ENCODE measurements at places on chromosomes 1 and 21. TPM values are rescaled to one million over a fixed set of nuclear protein-coding genes. Genes with fewer than 3 reads are reported as not detected.

The FGR gene
- 4.8 TPM for polyA plus RNA-seq

- no peak for DNase-seq
Observed at GRCh38 chr1:204409123-204409522, 2.5 kb downstream of the PPP1R15B start.

The ERG gene
- polyA plus RNA-seq, result 48.4 TPM

DNA sequence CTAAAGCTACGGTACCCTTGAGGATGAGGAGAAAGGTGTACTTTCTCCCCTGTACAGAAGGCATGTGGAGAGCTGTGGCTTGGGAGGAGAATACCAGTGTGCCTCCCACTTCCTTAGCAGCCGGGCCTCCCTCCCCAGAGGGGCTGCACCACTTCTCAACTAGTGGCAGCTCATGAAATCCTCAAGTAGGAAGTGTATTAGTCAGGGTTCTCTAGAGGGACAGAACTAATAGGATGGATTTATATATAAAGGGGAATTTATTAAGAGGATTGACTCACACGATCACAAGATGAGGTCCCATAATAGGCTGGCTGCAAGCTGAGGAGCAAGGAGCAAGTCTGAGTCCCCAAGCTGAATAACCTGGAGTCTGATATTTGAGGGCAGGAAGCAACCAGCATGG lies 53.1 kb upstream of the PPP2R5A start:
- no peak for DNase-seq

DNA sequence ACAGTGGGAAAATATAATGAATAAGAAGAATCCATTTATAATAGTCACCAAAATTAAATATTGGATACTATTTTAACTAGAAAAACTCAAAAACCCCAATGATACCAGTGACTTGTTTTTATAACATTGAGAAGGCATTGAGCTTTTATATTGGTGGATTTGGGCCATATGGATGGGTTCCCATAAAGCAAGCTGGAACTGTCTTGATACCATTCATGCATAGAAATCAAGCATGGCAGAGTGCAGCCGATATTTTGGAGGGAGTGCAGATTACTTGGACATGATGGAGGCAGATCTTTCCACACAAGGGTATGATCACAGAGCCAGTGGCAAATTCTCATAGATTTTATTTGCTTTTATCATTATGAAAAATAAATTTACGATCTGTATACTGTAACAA lies 3.8 kb upstream of the RWDD3 start:
- no peak for DNase-seq

The MMP23B gene
- 66.6 TPM for polyA plus RNA-seq

- DNase-seq, result no peak
Observed at GRCh38 chr1:228215663-228216116, 7.8 kb downstream of the OBSCN start.

The SPATA6 gene
- polyA plus RNA-seq, result 22.6 TPM

DNA sequence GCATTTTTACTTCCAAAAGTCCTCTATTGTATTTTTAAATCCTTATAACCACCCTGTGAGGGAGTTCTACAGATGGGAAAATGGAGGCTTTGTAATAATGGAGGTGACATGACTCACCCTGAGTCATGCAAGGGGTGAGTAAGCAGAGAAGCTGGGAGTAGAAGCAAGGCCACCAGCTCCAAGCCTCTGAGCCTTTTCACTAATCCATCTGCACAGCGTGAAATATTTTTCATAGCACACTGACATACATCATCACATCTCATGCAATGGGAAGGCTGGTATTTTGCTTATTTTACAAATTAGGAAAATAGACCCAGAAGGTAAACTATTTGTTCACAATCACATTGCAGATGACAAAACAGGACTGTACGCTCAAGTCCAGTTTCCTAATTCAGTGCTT lies 96.9 kb downstream of the KCNH1 start:
- DNase-seq, result no peak

The TTC34 gene
- polyA plus RNA-seq, result 0.74 TPM

The TCEANC2 gene
- polyA plus RNA-seq, result 11.9 TPM

DNA sequence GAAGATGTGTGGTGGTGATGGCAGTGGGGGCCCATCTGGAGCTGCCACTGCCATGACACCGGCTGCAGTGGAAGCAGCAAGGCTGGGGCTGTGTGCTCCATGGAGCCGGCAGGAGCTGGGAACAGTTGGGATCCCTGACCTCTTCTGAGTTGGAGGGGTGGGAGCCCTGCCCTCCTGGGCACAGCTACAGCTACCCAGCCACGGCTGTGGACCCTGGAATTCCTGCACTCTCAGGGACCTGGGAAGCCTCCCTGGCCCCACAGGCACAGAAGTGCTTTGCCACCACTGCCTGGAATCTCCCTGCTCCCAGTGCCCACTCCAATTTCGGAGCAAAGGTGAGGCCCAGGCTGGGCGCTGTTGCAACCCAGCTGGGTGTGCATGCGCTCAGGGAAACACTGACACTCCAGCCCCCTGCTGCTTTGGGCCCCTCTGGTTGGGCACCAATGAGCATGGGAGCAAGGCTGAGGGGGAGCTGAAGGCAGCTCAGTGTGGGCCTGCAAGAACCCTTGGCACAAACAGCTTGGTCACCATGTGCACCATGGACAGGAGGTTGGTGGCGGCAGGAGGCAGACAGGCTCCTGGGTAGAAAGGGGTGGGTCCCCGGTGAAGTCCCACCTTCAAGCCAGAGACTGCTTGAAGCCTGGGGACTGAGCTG lies 817.6 kb downstream of the KCNT2 start:
- DNase-seq, result no peak

The C1QB gene
- 24.1 TPM for polyA plus RNA-seq

GRCh38 chr1:38026592-38027200 lies 14.2 kb downstream of the UTP11 start:
- DNase-seq, result no peak

GRCh38 chr1:152442765-152443164 lies 28.7 kb upstream of the CRNN start:
- DNase-seq, result no peak

GRCh38 chr1:161779393-161779792 lies 13.3 kb downstream of the ATF6 start:
- DNase-seq, result no peak

The CCDC17 gene
- 2.7 TPM for polyA plus RNA-seq

The KRTAP13-2 gene
- polyA plus RNA-seq, result not detected

The MMEL1 gene
- 3.9 TPM for polyA plus RNA-seq

The AGL gene
- 20.2 TPM for polyA plus RNA-seq

GRCh38 chr1:215475796-215476481 lies 91.2 kb upstream of the KCTD3 start:
- no peak for DNase-seq

The SLC44A5 gene
- 3.1 TPM for polyA plus RNA-seq

The FAM163A gene
- polyA plus RNA-seq, result 0.06 TPM

The ESRRG gene
- polyA plus RNA-seq, result 2.0 TPM

DNA sequence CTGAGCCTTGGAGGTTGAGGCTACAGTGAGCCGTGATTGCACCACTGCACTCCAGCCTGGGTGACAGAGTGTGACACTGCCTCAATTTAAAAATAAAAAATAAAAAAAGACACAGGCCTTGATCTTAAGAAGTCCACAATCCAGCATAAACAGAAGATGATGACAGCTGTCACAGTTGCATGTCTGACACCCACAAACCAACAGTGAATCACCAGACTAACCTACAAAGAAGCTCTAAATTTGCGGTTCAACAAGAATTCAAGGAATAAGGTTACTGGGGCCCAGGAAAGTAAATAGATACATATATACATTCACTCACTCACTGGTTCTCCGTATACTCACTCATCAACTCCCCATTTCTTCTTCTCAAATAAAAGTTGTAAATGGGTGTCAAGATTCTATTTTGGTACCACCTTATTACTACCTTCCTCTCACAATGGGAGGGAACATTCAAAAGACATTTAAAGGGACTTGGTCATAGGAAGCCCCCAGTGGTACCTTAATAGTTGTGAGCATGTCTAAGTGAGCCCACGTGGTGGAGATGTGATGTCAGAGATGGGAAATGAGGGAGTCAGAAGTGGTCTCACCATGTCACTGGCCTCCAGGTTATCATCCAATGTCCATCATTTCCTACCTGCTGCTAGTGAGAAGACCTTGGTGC lies 66.9 kb upstream of the PRDX6 start:
- no peak for DNase-seq

- no peak for DNase-seq
Observed at GRCh38 chr1:235455823-235456222, 48.4 kb downstream of the B3GALNT2 start.

GRCh38 chr21:44654576-44655175 lies at the start of gene KRTAP12-4:
KRTAP12-4 (minus strand) TSS chr21:44654659; CDS start chr21:44654614, 45 bp downstream.
- DNase-seq, result no peak

DNA sequence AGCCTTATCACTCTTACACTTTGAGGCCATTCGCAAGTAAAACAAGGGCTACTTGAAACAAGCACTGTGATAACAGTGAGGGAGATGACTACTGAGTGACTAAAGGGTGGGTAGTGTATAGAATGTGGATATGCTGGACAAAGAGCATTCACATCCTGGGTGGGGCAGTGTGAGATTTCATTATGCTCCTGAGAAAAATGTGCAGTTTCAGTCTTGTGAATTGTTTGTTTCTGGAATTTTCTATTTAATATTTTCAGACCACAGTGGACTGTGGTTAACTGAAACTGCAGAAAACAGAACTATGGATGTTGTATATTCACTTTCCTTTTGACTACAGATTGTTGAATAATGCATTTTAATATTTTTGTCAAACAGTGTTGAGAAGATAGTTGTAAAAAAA lies 25.1 kb upstream of the B3GALT2 start:
- no peak for DNase-seq

GRCh38 chr1:39076127-39076798 lies 50.1 kb downstream of the NDUFS5 start:
- DNase-seq, result peak; percentile 53

- DNase-seq, result no peak
Observed at GRCh38 chr1:159942632-159943277, 2.7 kb downstream of the IGSF9 start.

The ZFYVE9 gene
- 34.5 TPM for polyA plus RNA-seq

The CNIH3 gene
- polyA plus RNA-seq, result 7.5 TPM

GRCh38 chr21:35783721-35784120 lies 276.6 kb downstream of the SETD4 start:
- no peak for DNase-seq

DNA sequence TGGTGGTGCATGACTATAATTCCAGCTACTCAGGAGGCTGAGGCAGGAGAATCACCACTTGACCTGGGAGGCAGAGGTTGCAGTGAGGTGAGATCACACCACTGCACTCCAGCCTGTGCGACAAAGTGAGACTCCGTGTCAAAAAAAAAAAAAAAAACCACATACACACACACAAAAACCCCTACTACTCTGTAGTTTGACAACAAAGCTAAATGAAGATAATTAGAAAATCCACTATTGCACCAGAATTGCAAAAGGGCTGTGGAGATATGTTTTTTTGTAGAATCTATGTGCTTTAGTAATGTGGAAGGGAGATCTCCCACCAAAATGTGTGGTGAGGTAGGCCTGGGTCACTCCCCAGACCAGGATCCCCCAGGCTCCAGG lies 32.2 kb upstream of the KHDRBS1 start:
- no peak for DNase-seq

- DNase-seq, result no peak
Observed at GRCh38 chr1:196654271-196654670, 2.4 kb downstream of the CFH start.

GRCh38 chr1:185957441-185958363 lies 223.5 kb downstream of the HMCN1 start:
- no peak for DNase-seq

DNA sequence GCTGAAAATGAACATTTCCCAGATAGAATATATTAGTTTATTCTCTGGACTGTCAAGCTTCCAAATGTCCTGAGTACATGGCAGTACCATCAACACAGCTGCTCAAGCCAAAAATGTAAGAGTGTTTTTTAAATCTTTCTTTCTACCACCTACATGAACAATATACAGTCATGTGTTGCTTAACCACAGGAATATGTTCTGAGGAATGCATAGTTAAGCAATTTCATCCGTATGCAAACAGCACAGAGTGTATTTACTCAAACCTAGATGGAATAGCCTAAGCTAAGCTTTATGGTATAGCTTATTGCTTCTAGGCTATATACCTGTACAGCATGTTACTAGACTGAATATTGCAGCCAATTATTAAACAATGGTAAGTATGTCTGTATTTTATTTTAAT lies 561.9 kb upstream of the ADGRL4 start:
- DNase-seq, result no peak

DNA sequence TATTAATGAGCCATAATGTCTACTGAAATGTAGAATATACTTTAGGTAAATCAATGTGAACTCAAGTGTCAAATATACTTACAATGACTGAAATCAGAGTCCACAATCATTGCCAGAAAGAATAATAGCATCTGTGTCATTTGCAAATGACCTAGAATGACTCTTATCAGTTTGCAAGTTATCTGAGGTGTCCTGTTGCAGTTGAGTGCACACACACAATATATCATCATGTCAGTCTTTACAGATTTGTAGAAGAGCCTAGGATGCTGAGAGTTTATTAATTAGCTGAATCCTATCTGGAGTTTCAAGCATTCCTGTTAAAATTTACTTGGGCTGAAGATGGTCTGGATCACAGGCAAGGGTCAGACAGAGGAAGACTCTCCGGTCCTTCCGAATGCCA lies 324.0 kb upstream of the GREM2 start:
- no peak for DNase-seq

The PGBD5 gene
- polyA plus RNA-seq, result 4.3 TPM

- DNase-seq, result no peak
Observed at GRCh38 chr1:209370241-209370995, 213.1 kb upstream of the CAMK1G start.

GRCh38 chr1:24955161-24955560 lies 25.1 kb upstream of the RUNX3 start:
- no peak for DNase-seq

DNA sequence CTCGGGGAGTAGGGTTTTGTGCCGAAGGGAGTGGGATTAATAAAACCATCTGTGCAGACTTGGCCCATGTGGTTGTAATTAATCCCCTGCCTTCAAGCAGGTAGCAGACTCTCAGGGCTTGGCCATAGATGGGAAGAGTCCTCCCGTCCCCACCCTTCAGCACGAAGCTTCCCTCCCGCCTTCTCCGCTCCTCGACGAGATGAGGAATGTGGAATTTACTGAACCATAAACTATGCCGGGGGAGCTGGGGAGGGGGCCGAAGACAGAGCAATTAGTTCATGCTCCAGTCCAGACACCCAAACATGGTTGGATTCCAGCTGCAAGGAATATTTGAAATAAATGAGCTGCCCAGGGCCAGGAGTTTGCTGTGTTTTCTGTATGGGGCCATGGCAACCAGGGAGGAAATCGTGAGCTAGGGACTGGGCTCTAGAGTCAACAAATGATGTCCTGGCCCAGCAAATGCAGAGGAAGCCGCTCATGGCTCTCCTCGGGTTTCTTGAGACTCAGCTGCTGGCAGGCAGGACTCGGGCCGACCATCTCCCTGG lies 78.8 kb downstream of the SPSB1 start:
- DNase-seq, result peak; percentile 84

GRCh38 chr1:197598935-197599334 lies 176.3 kb downstream of the DENND1B start:
- no peak for DNase-seq

- DNase-seq, result peak; percentile 45
Observed at GRCh38 chr1:97849345-97850340, 71.2 kb downstream of the DPYD start.

DNA sequence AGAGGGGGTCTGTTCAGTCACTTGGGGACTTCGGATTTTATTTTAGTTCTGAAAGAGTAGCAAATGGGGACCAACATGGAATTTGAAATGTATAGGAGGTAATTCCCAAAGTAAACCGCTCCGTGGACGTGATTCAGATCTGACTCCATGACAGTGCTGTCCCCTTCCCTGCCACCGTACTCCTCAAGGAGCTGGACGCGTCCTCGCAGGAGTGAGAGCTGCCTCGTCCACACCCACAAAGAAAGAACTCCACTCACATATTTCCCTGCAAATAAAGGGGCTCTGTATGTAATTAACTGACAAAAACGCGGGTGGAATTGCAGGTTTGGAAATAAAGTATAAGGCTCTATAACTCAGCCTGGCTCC lies 183.6 kb downstream of the ETS2 start:
- no peak for DNase-seq

- DNase-seq, result no peak
Observed at GRCh38 chr1:20982316-20982715, 194.4 kb downstream of the EIF4G3 start.
